Stimulated activated CD8-positive, alpha-beta memory T cell treated with anti-CD3 and anti-CD28 coated beads, Interleukin-4, amount 100 ng/mL, for 4 hours (primary cell): ENCODE measurements at places on chromosomes 3 and 15.

- DNase-seq = no peak
Observed at GRCh38 chr3:128870347-128870746, 9.1 kb upstream of the ACAD9 start.

- no peak for DNase-seq
Observed at GRCh38 chr3:105118905-105119304, 247.8 kb upstream of the ALCAM start.

- no peak for DNase-seq
Observed at GRCh38 chr15:29208352-29208751, 61.3 kb downstream of the NSMCE3 start.

DNA sequence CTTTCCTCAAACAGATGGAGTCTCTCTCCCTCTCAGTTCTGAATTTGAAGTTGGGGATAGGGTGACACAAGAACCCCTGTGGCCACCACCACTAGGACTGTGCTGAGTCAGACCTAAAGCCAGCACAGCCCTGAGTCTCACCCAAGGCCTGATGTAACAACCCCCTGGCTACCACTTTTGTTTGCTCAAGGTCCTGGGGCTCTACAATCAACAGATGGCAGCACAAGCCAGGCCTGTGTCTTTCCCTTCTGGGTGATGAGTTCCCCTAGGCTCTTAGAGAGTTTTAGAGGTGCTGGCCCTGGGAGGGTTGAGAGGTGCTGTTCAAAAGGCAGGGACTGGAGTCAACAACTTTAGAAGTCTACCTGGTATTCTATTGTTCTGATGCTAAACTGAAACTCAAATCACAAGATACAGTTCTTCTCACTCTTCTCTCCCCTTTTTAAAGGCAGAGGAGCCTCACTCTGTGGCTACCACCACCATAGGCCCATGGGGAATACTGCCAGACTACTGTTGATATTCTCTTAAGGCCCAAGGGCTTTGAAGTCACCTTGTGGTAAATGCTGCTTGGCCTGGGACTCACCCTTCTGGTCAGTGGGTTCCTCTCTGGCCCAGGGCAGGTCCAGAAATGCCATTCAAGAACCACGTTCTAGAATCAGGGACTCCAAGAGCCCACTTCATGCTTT, 6.5 kb downstream of the OR5K4 start:
- no peak for DNase-seq

GRCh38 chr15:79071901-79072300, 18.7 kb downstream of the RASGRF1 start:
- no peak for DNase-seq

GRCh38 chr3:143538577-143538981, 309.7 kb downstream of the SLC9A9 start:
- no peak for DNase-seq

DNA sequence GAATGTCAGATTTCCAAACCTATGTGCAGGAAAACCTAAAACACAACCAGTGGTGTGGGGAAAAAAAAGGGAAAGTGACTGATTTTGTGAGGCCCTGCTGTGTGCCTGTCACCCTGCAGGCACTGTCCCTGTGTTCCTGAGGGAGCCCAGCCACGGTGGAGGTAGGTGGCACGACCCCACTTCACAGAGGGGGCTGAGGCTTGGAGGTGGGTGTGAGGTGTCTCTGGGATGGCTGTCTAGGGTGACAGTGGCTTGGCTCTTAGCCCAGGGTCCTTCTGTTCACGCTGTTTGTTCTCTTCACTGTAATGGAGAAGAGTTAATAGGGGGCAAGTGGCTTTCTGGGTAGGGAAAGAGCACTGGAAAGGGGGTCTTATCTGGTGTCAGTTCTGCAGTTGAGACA, 22.6 kb downstream of the RASGRF1 start:
- no peak for DNase-seq

DNA sequence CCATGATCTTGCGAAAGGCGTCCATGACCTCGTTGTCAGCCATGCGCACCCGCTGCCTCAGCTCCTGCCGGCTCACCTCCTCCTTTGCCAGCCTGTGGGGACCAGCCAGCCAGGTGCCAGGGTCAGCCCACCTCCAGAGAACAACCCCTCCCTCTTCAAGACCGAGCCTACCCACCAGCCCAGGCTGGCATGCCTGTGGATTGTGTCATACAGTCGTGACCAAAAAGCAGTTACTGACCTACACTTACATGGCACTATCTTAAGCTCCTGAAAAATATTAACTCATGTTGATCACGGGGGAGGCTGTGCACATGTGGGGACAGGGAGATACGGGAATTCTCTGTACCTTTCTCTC, 10.7 kb upstream of the CAMK1 start:
- DNase-seq = no peak

DNA sequence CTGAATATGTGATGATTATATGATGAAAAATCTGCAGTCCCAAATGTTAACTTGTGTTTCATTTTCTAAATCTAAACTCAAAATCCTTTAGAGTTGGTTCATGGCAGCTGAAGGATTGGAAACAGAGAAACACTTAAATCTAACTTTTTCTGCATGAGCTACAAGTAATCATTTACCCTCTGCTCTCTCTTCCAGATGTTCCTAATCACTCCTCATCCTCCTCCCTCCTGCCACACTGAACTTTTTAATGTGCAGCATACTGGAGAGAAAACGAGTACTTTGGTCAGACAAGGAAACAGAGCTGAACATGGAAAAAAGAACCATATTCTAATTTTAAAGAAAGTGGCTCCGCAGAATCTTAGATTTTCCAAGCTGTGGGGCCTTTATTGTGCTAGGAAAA, 321.2 kb upstream of the COL8A1 start:
- DNase-seq = no peak

- DNase-seq = no peak
Observed at GRCh38 chr3:54756330-54756731, 171.5 kb downstream of the LRTM1 start.

- DNase-seq = no peak
Observed at GRCh38 chr3:193165431-193166120, 75.4 kb upstream of the PLAAT1 start.

- no peak for DNase-seq
Observed at GRCh38 chr3:42491881-42492507, 10.4 kb upstream of the VIPR1 start.

GRCh38 chr3:100725935-100726513, 16.7 kb downstream of the TFG start:
- DNase-seq = no peak

GRCh38 chr3:23667536-23668429, 138.0 kb upstream of the UBE2E1 start:
- DNase-seq = no peak

DNA sequence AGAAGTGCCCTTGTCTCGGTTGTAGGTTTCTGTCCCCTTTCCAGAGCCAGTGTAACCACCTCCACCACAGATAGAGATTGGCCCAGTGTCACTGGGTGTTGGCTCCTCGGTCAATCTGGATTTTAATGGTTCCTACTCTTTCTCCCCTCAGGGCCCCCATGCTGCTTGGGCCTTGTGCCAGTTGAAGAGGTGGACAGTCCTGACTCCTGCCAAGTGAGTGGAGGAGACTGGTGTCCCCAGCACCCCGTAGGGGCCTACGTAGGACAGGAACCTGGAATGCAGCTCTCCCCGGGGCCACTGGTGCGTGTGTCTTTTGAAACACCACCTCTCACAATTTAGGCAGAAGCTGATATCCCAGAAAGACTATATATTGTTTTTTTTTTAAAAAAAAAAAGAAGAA, 75.2 kb downstream of the BOC start:
- no peak for DNase-seq

DNA sequence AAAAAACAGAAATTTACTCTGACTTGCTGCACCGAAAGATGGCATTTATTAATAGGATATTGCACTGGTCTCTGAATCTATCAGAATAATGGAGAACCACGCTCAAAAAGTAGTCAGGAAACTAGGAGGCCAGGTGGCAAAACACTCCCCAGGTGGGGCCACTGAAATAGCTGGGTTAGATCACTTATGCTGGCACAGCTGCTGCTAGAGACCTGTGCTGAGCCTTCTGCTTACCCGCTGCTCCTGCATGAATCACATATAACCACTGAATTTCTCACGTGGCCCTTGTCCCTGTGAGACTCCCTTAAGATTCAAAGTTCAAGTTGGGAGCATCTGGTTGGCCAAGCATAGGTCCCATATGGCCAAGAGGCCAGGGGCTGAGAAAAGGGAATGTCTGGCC, 66.0 kb upstream of the OXTR start:
- no peak for DNase-seq

DNA sequence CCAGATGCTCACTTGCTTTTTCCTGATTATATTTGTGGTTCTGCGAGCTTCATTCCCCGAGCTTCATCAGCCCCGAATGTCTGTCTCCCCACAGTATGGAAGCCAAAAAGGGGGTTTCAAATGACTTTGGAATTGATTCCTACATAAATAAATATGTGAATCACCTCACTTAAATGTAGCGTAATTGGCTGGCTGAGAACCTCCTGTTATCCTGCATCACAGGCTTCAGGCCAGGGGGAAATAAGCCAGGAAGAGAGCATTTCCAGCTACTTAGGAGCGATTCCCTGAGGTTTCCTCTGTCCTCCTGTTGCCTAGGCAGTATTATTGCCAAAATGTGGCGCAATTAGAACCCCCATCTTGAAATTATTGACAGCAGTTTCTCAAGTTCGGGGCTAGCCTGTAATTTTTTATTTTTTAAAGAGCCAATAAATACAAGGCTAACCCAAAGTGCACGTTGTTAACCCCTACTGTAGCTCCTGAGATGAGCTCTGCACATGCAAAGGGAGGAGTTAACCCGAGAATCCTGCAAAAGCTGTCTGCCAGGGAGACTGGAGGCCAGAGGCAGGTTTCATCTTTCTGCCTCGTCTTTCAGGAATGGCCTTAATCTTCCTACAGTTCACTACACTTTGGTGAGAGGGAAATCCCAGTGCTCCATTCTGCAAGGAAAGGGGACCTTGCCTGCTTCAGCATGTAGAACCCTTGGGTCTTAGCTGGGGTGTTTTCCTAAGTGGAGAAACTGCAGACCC, 148.2 kb downstream of the ADAMTS9 start:
- DNase-seq = no peak

DNA sequence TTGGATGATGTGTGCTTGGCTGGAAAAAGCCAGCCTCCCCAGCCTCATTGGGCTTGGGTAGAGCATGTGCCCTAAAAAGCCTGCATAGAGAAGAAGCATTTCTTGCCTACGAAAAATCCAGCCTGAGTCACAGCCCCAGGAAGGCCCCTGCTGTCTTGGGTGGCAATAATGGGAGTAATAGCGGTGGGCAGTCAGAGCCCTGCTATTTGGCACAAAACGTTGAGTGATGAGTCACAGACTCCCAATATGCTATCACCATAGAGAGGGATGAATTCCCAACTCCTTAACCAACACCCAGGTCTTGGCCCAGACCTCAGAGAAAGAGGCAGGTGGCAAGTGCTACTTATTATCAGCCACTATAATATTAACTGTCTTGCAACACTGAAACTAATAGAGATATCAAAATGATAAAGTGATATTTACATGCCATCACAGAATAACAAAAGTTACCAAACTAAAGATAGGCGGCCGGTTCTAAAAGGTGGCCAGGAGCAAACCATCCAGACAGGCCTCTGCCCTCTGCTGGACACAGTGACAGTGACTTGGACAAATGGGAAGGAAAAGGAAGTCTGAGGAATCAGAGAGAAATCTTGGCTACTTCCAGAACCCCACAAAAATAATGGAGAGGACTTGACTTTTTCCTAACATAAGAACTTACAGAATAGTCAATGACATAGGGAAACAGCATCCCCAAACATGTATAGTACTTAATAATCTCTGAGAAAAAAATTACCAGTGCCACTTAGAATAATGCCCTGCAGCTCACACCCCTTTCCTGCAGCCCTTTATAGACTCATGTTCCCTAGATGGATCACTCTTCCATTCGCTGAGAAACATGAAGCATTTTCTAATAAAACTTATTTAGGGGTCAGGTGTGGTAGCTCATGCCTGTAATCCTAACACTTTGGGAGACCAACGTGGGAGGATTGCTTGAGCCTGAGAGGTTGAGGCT, 51.9 kb upstream of the MUC13 start:
- DNase-seq = no peak

DNA sequence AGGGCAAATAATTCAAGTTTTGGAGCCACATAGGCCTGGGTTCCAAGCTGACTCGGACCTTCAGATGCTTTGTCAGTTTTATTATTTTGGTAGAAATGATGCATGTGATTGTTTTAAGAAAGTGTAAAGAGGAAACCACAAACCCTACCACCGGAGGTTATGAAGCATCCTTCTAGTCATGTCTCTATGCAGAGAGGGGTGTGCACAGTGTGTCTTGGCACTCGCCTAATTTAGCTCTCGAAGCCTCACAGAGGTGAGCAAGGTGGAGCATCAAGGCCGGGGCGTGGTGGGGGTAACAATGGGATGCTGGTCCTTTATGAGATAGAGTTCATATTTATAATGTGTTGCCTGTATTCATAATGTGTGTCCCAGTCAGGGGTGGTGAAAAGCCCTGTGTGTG, 63.7 kb upstream of the SMAD6 start:
- DNase-seq = no peak

DNA sequence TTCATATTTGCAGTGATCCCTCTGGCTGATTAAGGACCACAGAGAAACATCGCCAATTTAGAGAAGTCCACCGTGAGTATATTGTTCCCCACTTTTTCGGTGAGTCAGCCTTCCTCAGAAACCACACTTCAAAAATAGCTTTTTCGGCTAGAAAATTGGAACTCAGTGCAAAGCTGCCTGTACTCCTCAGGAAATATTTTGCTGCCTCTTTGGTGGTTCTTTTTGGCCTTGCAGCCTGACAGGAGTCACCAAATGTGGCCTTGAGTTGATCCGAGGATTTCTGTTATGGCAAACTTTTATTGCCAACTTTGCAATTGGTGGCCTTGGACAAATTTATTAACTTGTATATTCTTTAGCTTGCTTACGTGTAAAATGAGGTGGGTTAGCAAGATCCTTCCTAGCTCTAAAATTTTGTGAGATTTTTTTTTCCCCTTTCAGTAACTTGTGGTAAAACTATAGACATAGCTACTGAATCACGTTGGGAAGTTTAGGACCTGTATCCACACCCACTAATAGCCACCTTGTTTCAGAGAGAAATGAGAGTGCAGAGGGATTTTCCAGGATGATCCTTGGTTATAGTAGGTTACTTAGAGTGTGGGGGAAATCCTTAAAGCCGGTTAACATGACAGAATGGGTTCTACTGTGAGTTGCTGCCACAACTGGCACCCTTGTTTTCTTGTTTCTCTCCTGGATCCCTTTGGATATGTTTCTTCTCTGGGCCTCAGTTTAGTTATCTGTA, 9.9 kb downstream of the ARL6IP5 start:
- no peak for DNase-seq

- DNase-seq = no peak
Observed at GRCh38 chr15:85625166-85625830, 169.4 kb downstream of the KLHL25 start.

- no peak for DNase-seq
Observed at GRCh38 chr3:124351430-124352148, 359.7 kb upstream of the ROPN1 start.

- DNase-seq = no peak
Observed at GRCh38 chr3:99850608-99851007, 32.9 kb downstream of the CMSS1 start.

DNA sequence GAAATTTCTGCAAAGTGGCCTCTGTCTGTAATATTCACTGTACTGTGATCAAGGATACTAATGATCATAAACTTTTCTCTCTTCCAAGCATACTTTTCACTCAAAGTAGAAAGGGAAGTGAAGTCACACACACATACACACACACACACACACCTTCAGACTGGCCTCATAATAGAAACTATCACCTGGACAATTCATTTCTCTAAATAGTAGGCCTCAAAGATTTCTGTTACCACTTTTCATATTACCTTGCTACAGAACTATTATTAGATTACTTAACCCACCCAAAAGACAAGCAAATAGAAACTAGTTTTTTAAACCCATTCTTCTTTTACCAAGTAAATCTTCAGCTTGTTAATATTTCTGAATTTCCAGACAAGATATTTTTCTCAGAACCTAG, 12.2 kb downstream of the CPB1 start:
- no peak for DNase-seq

- no peak for DNase-seq
Observed at GRCh38 chr3:78154521-78155186, 1114.8 kb downstream of the ROBO2 start.
